Effector memory CD8-positive, alpha-beta T cell (primary cell): ENCODE measurements at places on chromosomes 11 and 22.

DNA sequence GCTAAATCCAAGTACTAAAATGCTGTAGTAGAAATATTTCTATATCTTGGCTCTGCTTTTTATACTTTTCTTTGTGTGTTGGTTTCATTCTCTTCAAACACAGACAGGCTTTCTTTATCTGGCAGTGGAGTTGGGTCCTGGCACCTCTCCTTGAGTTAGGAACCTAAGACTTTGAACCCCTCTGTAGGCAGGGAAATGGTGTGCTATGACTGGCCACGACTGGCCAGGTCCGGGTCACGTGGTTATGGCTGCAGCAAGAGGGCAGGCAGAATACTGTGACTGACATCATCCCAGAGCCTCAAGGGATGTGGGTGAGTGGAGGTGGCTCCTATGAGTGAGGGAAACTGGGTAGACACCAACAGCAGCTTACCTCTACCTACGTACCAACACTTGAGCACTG lies 42.0 kb downstream of the APIP start:
- H3K27me3 ChIP-seq, result no peaks in the 10 kb centered on the region
- no peaks in the 10 kb centered on the region for H3K36me3 ChIP-seq
- H3K27ac ChIP-seq, result no peak overlapping the region
- no peaks in the 10 kb centered on the region for H3K4me1 ChIP-seq
- H3K4me3 ChIP-seq, result no peak overlapping the region
- DNase-seq, result no peak

- no peak overlapping the region for H3K4me3 ChIP-seq
- no peak for DNase-seq
- H3K27me3 ChIP-seq, result no peaks in the 10 kb centered on the region
- H3K27ac ChIP-seq, result no peak overlapping the region
These were observed 55.2 kb downstream of the PANX1 start for GRCh38 chr11:94183886-94184264.

DNA sequence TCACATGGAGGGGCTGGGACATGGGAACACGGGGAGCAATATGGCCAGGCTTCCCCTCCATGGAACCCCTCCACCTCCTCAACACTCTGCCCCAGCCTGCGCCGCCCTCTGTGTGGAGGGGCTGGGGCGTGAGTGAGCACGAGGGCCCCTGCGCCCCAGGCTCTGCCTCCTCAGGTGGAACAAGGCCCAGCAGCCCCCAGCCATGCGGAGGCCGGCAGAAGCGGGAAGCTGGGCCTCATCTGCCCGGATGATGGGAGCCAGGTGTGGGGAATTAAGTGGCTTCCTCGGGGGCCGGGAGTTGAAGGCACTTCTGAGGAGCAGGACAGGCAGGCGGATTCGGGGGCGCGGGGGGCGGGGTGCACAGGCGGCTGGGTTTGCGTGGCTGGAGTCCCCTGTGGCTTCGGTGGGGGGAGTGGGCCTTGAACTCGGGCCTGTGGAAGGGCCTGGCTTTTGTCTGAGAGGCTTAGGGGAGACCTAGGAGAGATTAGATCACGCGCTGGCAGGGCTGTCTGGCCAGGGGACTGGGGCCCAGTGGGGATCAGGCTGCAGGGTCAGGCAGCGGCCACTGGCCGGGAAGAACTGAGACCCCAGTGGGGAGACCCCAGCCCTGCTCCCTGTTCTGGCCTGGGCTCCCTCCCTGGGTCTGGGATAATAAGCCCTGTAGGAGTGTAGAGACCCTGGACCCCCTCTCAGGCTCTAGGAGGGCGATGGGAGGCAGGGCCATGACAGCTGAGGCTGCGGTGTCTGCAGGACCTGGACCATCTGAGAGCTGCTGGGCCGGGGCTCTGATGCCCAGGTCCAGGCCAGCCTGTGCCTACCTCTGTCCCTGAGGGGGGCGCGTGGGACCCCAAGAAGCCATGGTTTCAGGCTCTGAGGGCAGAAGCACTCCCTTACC lies 13.3 kb downstream of the PRR33 start:
- H3K36me3 ChIP-seq, result peaks cover 35% of the 10 kb centered on the region
- no peak overlapping the region for H3K4me3 ChIP-seq
- no peak for DNase-seq
- peak overlapping the region; percentile 35 for H3K27ac ChIP-seq

DNA sequence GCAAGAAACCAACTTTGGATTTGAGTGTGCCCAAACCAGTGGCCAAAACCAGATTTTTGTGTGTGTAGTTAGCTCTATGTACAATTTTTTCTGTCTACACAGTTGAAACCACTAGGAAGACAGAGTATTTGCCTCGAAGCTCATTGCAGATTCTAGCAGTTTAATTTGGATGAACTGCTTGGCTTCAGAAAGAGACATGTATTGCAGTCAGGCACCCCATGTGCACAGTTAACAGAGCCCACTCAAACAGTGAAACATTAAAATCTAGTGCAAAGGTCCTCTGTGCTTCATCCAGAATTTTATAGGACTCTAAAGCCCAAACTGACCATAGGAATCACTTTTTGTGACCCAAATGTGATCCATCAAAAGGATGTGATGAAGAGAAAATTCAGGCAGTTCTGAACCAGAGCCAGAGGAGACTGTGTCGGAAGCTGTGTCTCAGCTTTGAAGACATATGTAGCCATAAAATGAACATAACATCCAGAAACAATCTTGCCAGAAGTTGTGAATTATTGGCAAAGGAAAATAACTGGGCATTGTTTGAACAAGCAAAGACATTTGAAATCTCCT lies 82.7 kb downstream of the PANX1 start:
- H3K4me1 ChIP-seq, result no peaks in the 10 kb centered on the region
- H3K27ac ChIP-seq, result no peak overlapping the region
- no peak for DNase-seq
- H3K4me3 ChIP-seq, result no peak overlapping the region

DNA sequence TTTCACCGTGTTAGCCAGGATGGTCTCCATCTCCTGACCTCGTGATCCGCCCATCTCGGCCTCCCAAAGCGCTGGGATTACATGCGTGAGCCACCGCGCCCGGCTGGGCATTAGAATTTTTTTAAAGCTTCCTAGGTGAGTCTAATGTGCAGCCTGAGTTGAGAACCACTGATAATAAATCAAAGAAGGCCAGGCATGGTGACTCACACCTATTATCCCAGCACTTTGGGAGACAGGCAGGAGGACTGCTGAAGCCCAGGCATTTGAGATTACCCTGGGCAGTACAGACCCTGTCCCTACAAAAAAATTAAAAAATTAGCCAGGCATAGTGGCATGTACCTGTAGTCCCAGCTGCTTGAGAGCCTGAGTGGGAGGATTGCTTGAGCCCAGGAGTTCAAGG lies 13.7 kb downstream of the MEI1 start:
- no peak for DNase-seq
- H3K36me3 ChIP-seq, result peaks cover 3% of the 10 kb centered on the region
- no peaks in the 10 kb centered on the region for H3K27me3 ChIP-seq
- no peak overlapping the region for H3K4me3 ChIP-seq
- H3K4me1 ChIP-seq, result no peaks in the 10 kb centered on the region
- no peak overlapping the region for H3K27ac ChIP-seq

GRCh38 chr11:118338637-118339061 lies 3.9 kb downstream of the CD3D start:
- DNase-seq, result peak; percentile 83
- H3K4me3 ChIP-seq, result peak overlapping the region; percentile 73
- H3K36me3 ChIP-seq, result peaks cover 59% of the 10 kb centered on the region
- H3K4me1 ChIP-seq, result peaks cover 70% of the 10 kb centered on the region
- no peaks in the 10 kb centered on the region for H3K27me3 ChIP-seq
- peak overlapping the region; percentile 95 for H3K27ac ChIP-seq

- peak overlapping the region; percentile 92 for H3K27ac ChIP-seq
- H3K36me3 ChIP-seq, result peaks cover 36% of the 10 kb centered on the region
- H3K27me3 ChIP-seq, result no peaks in the 10 kb centered on the region
- H3K4me1 ChIP-seq, result peaks cover 47% of the 10 kb centered on the region
- peak overlapping the region; percentile 90 for H3K4me3 ChIP-seq
These were observed 1.2 kb downstream of the APOBEC3F start for GRCh38 chr22:39041908-39042307.

- no peak overlapping the region for H3K4me3 ChIP-seq
- peaks cover 5% of the 10 kb centered on the region for H3K4me1 ChIP-seq
These were observed 16.0 kb upstream of the BMAL1 start for GRCh38 chr11:13261591-13262061.
